ENCODE measurements at places on chromosomes 6 and 20.

GRCh38 chr6:84618046-84618752, 146.2 kb downstream of the TBX18 start:
- no peak for DNase-seq

DNA sequence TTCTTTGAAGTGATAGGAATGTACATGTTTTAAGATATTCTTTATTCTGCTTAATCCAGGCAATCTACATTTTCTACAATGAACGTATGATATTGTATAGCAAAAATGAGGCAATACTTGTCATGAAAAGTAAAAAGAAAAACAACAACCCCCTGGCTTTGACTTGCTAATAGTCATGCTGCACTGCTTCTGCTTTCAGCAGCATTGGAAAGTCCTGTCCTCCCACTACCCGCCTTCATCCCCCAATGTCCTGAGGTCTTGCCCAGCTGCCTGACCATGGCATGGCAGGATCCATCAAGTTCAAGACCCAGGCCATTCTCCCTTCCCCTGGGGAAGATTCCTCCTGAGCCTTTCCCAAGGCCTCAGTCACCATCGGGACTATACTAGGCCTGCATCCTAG, 156.5 kb downstream of the SH3BGRL2 start:
- no peak for DNase-seq

DNA sequence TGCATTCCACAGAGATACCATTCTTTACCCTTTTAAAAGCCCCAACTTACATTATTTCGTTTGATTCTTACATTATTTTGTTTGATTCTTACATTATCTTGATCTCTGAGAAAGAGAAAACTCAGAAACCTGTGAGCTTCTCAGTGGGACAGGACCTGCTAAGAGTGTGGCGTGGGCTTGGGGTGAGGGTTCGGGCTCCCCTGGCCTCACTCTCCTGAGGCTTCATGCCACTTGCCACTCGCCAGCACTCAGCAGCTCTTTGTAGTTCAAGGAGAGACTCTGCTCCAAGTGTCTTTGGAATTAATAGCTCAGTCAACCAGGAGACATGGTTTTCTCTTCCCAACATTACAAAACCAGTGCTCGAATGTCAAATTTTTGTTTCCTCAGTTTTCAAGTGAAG, 132.4 kb upstream of the RGS17 start:
- no peak for DNase-seq

DNA sequence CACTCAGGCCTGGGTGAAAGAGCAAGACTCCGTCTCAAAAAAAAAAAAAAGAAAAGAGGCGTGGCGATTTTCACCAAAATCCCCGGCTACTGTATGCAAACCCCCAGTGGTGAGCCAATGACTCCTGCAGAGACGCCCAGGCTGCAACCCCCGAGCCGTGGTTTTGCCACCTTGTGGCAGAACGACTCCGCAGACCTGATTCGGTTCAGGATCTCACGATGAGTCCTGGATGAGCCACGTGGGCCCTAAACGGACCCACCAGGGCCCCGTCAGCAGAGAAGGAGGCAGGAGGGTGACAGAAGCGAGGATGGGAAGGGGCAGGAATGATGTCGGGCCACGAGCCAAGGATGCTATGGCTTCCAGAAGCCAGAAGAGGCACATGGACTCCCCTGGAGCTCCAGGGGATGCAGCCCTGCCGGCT, 42.5 kb downstream of the SLC2A4RG start:
- no peak for DNase-seq

DNA sequence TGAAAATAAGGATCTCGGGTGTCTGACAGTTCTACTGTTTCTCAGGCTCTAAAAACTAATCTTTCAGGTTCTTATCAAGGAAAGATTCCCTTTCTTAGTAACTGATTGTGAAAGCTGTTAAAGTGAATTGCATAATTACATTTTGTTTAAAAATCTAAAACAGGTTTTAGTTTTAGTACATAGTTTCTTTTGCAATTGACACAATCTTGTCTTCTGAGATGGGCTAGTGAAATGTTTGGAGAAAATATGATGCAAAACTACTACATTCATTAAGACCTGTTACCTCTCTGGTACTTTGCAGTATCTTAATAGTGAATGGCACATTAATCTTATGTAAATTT, 298.4 kb downstream of the UTRN start:
- no peak for DNase-seq

- no peak for DNase-seq
These were observed 304.2 kb upstream of the PRDM1 start for GRCh38 chr6:105781915-105782314.

- no peak for DNase-seq
These were observed 299.9 kb upstream of the BMP2 start for GRCh38 chr20:6467562-6467961.

DNA sequence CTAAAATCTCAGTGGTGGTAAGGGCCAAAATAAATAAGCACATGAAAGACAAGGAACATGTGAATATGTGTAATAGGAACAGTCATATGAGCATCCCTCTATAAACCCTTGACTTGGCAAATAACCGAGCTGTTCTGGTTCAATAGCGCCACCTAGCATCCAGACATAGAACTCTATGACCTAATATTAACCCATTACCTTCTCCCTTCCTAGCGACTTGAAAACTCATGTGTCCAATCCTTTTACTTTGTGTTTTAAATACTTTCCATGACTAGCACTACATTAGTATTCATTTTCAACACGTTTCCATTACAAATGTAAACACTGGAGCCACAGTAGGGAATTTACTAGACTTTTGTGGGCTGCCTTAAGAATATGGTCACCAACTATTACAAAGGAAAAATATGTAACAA, 279.7 kb downstream of the UST start:
- DNase-seq = no peak

GRCh38 chr6:17226786-17227233, 54.4 kb upstream of the RBM24 start:
- DNase-seq = peak; percentile 23

- DNase-seq = no peak
These were observed 123.0 kb downstream of the PLCB1 start for GRCh38 chr20:8254911-8255582.

DNA sequence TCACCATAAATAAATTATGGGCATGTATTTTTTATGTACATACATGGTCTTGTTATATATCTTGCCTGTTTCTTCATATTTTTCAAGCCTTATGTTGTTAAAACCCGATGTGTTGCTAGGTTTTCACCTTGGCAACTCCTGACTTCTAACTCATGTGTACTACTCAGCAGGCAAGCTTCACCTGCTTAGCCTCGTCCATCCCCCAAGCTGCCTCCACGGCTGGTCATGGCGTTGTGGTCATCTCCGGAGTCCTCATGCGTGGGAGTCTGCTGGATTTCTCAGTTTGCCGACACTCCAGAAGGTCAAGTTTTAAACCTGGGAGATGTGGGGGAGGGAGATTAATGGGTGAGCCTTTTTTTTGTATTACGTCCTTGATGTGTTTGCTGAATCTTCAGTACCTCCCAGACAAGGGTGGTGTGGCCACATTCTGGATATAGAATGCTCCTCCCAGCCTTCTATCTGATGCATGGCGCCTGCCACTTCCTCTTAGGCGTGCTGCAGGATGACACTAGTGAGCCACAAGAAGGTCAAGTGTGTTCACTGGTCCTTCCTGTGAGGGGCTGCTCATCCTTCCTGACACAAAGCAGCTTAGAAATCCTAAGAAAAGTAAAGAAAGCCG, 26.6 kb upstream of the EDN3 start:
- DNase-seq = no peak

GRCh38 chr20:62053465-62054196, 12.1 kb downstream of the TAF4 start:
- DNase-seq = no peak

DNA sequence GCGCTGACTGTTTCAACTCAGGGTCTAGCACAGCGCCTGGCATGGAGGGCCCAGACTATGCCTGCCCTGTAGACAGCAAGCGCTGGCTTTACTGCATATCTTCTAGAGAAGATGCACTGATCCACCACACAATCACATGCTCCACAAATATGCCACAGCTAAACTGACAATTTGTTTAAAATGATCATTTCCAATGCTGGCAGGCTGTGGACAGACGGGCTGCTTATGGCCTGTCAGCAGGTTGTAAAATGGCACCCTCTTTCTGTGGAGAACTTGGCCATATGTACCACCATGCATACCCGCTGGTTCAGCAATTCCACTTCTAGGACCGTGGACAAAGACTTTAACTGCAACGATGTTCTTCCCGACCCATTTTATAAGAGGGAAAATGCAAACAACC, 40.8 kb downstream of the STAU1 start:
- DNase-seq = no peak

DNA sequence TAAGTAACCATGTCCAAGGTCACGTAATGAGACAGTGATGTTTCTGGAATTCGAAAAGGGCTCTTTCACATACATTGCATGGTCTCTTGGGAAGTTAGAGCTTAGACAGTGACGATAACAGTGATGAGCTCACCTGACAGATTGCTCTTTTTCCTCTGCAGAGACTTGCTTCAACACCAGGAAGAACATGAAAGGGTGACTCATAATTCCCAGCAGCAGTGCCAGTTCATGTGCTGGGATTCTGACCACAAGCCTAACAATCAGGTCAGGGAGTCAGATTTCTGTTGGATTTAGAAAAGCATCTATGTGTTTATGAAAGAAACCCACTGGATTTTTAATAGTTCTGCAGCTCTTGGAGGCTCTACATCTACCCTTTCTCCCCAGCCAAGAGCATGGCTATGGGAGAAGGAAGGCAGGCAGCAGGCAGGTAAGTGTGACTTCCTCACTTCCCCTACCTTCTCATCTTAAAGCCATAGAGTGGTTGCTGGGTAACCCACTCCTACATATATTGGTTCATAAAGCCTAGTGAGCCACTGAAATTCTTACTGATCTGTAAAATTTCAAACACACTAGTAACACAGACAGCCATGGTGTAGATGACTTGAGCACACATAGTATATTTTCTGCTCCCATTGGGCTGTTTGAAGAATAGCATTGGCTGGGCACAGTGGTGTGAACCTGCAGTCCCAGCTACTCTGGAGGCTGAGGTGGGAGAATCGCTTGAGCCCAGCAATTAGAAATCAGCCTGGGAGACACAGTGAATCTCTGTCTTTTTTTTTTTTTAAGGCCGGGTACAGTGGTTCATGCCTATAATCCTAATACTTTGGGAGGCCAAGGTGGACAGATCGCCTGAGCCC, 44.4 kb upstream of the LOC128125822 start:
- no peak for DNase-seq

DNA sequence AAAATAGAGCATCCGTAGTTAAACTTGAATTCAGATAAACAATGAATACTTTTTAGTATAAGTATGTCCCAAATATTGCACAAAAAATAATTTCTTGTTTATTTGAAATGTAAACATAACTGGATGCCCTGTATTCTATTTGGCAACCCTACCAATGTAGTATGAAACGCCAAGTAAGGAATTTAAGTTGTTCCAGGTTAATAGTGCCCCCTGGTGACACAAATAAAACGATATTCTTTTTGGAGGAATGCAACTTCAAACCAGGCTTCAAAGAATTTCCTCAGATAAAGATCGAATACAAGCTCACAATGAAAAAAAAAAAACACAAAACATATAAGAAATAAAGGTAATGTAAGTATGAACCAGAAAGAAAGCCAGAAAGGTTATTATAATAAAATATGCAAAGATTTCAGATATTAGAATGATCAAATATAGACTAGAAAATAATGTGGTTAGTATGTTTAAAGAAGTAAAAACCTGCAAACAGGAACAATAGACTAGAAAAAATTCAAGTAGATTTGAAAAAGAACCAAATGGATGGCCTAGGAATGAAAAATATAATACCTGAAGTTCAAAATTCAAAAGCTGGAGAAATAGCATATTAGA, 18.4 kb upstream of the AKAP7 start:
- DNase-seq = no peak

- peak; percentile 22 for DNase-seq
These were observed 622 bp downstream of the GPANK1 start for GRCh38 chr6:31663961-31664789.

- no peak for DNase-seq
These were observed 50.7 kb downstream of the ADAT2 start for GRCh38 chr6:143399775-143400174.
